ENCODE measurements at places on chromosomes 3 and 15. TPM values are rescaled to one million over a fixed set of nuclear protein-coding genes. Genes with fewer than 3 reads are reported as not detected.

DNA sequence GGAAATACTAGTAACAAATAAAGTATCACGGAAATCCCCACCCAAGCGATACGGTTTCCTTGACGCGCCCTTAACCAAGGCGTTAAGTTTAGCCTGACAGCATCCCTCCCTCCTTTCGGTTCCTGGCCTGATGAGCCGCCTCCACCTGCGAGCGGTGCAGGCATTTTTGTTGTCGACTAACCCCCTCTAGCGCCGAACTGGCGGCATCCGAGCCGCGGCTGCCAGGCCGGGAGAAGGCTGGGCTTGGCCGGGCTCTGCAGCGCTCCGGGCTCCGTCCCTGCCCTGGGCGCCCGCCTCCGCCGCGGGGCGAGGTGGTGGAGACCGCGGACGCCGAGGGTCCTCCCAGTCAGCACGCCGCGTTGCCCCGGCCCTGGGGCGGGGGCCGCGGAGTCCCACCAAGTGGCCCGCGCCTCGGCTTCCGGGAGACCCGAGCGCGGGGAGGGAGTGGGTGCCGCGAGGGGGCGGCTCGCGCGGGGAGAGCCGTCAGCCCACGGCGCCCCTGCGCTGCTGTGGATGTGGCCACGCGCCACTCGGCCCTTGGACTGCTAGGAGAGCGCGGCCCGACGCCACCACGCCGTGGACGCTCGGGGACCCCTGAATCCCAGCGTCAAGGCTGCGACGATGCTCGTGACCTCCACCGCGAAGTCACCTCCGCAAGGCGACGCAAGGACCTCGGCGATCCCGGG lies 1.1 kb upstream of the EPHA6 start:
- DNase-seq, result peak; percentile 90

GRCh38 chr15:92848852-92849598 lies 51.1 kb upstream of the CHD2 start:
- no peak for DNase-seq

DNA sequence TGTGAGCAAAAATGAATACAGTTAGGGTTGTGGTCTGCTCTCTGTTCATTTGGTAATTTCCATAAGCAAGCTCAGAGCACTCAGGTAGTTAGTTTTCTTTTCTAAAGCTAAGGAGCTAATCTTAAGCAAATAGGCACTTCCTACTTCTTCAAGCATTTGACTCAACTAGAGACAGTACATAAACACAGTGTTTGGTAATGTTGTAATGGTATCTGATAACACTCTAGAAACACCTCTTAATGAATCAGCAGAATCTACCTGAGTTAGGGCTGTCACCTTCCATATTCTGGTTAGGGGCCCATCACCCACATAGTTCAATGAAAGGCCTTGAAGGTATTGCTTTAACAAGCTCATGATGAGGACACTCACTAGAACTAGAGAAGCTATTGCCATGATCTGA lies 83.1 kb downstream of the PLCH1 start:
- no peak for DNase-seq

The PLA2G4B gene
- 3.2 TPM for total RNA-seq

GRCh38 chr3:129327510-129327909 lies 48.8 kb downstream of the HMCES start:
- DNase-seq, result no peak

- DNase-seq, result no peak
These were observed 335.1 kb upstream of the ICE2 start for GRCh38 chr15:60814062-60814461.

DNA sequence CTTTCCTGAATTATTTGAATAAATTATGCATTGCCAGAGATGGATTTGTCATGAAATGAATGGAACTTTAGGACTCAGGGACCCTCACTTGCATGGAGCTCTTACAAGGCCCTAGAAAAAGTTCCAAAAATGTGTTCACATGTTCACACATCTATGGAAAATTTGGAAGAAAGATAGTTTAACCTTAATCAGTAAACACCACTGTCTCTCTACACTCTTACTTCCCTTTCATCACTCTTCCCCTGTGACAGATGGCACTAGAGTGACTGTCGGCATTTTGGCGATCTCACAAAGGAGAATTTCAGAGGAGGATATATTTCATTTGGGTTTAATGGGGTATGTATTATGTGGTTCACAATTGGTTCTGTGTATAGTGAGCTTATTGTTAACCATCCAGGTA lies 600.8 kb downstream of the IGSF11 start:
- no peak for DNase-seq

- no peak for DNase-seq
These were observed 89.7 kb downstream of the TP63 start for GRCh38 chr3:189720736-189721417.

The GOLGA6A gene
- 0.21 TPM for total RNA-seq

DNA sequence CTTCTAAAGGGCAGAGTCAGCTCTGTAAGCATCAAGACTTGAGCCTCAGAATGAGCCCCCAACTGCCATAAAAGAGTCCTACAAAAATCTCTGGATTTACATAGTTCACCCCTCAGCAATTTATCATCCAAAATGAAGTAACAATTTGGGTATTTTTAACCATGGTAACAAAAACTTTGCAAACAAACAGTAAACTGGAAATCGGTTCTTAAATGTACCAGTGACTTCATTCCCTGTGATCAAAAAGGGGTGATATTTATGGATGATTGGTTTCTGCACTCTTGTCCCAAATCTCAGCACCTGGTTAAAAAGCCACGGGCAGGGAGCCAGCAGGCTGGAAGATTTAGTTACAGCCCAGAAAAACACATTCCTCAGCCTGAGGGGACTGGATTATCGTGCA lies 73.6 kb downstream of the TFG start:
- no peak for DNase-seq

- DNase-seq, result no peak
These were observed 19.8 kb downstream of the MAPKBP1 start for GRCh38 chr15:41794081-41794480.

DNA sequence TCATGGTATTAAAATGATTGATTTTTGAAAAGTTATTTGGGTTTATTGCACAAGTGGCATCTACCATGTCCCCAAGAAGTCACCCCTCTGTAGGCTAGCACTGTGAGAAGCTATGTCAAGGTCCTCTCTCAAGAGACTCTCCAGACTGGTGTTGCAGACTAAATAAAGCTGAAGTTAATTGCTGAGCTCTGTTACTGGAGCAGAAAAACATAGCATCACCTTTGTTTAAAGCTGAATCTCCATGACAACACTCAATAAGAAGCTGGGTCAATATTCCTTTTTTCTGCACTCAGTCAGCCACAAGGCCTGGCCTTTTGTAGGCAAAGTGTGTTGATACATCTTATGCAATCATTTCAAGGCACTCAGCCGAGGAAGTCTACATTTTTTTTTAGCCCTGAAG lies 806.6 kb upstream of the LMCD1 start:
- DNase-seq, result no peak

DNA sequence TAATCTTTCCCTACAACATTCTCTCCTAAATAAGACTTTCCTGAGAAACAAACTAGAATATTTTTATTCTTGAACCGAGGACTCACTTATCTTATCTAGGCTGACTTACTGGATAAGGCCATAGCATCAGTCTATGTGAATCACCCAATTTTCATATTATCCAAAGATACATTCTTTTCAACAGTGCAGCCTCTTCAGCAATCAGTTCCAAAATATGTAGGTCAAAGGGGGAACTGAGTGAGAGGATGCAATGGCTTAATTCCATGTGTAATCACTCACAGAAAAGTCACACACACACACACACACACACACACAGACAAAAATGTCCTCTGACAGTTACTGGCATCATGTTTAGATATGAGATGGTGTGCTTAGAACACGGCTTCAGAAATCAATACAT lies 31.5 kb upstream of the MECOM start:
- no peak for DNase-seq

GRCh38 chr3:101571028-101571895 lies 2.7 kb upstream of the PCNP start:
- no peak for DNase-seq

DNA sequence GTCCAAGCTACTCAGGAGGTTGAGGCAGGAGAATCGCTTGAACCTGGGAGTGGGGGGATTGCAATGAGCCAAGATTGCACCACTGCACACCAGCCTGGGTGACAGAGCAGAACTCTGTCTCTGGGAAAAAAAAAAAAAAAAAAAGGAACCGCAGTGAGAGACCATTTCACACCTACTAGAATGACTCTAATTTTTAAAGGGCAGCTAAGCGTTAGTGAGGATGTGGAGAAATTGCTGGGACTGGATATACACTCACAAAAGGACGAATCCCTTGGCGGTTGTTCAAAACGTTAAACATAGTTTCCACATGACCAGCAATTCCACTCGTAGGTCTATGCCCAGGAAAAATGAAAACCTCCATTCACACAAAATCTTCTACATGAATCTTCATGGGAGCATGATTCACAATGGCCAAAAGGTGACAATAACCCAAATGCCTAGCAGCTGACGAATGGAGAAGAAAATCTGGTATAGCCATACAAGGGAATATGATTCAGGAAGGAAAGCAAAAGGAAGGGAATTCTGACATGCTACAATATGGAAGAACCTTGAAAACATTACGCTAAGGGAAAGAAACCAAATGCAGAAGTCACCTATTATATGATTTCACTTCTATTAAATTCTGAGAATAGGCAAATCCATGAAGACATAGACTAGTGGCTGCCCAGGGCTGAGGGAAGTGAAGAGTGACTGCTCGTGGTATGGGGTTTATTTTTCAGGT lies 127.0 kb downstream of the CHSY1 start:
- DNase-seq, result no peak

DNA sequence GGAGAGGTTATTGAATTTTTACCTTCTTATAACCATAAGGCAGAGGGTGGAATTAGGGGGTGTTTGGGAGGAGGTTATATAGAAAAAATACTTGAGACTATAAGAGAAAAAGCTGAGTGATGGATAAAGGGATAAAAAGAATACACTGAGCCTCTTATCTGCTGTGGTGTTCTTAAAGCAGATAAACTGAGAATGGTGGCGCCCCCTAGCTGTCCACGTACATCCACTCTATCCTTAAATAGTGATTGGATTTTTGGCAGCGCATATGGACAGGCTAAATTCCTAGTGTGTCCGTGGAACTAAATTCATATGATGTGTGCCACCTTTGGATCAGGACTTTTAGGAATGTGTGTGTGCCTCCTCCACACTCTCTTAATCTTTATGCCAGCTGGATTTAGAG lies 121.1 kb downstream of the OXSM start:
- no peak for DNase-seq

The IL17RB gene
- 0.24 TPM for total RNA-seq

DNA sequence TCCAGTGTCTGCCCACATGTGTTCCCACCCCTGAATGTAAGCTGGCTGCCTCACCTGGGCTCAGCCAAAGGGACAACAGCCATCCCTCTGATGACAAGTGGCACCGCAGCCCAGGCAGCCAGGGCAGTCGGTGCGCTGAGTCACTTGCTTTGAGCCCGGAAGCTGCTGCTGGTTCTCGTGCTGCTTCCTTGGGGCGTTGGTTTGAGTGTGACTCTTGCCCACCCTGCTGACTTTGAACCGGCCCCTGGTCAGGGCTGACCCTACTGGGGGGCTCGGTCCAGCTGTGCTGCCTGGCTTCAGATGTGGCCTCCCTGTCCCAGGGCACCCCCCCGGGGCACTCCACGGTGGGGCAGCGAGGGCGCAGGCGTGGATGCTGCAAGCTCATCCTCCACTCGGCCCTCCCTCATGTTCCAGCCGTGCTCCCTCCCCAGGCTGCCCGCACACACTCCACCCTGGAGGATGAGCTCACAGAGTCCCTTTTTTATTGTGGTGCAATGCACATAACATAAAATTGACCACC lies 62.1 kb downstream of the EFCAB12 start:
- no peak for DNase-seq

DNA sequence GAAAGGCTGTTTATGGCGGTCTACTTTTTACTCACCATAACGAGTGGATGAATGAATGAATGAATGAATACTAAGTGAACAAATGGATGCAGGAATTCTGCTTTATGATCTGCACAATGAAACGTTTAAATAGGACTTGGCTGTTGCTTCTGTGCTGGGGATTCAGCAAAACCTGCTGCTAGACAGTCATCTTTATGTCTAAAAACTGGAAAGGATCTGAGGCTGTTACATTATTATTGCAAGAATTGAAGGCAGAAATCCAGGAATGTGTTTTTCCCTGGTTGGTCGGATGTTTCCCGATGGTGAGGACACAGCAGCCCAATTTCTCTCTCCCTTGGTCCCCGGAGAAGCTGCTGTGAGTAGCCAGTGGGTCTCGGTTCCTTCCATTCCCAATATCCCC lies 94.2 kb downstream of the GABRG3 start:
- DNase-seq, result no peak

DNA sequence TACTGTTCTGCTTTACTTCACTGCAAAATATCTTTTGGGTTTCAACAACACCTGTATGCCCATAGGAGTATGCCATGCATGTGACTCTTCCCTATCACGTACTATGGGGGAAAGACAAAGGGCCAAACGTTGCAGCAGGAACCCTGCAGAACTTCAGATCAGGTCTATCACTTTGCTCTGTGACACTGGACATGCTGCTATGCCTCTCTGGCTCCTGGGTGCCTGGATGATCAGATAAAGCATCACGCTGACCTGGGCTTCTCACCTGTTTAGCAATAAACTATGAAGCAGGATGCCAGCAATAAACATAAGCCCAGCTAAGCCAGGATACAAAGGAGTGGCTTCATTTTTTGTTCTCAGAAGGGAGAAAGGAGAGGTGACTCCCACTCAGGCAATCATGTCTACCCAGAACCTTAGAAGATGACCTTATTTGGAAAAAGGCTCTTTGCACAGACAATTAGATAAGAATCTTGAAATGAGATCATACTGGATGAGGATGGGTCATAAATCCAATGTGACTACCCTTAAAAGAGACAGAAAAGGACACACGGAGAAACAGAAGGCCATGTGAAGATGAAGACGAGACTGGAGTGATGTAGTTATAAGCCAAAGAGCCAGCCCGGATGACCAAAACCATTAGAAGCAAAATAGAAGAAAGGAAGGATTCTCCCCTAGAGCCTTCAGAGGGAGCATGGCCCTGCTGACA lies 19.3 kb downstream of the POMGNT2 start:
- DNase-seq, result peak; percentile 46
